ENCODE measurements at places on chromosomes 6 and 20. TPM values are rescaled to one million over a fixed set of nuclear protein-coding genes. Genes with fewer than 3 reads are reported as not detected.

DNA sequence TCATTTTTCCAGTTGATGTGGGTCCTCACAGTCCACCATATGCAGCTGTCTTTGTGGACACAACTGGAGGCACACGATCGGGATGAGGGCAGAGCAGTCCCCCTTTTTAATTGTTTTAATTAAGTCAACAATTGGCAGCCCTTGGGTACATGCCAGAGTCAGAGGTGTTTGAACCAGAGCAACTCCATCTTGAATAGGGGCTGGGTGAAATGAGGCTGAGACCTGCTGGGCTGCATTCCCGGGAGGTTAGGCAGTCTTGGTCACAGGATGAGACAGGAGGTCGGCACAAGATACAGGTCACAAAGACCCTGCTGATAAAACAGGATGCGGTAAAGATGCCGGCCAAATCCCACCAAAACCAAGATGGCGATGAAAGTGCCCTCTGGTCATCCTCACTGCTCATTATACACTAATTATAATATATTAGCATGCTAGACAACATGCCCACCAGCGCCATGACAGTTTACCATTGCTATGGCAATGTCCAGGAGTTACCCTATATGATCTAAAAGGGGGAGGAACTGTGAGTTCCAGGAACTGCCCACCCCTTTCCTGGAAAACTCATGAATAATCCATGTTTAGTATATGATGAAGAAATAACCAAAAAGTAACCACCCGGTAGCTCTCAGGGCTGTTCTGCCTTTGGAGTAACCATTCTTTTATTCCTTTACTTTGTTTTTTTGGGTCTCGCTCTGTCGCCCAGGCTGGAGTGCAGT lies 31.8 kb upstream of the BLCAP start:
- DNase-seq, result no peak

- no peak for DNase-seq
These were observed 1.9 kb downstream of the TRIB3 start for GRCh38 chr20:382291-383115.

- DNase-seq, result no peak
These were observed 103.6 kb downstream of the PAX1 start for GRCh38 chr20:21808863-21809664.

GRCh38 chr20:48771542-48771941 lies 56.3 kb downstream of the PREX1 start:
- DNase-seq, result no peak

DNA sequence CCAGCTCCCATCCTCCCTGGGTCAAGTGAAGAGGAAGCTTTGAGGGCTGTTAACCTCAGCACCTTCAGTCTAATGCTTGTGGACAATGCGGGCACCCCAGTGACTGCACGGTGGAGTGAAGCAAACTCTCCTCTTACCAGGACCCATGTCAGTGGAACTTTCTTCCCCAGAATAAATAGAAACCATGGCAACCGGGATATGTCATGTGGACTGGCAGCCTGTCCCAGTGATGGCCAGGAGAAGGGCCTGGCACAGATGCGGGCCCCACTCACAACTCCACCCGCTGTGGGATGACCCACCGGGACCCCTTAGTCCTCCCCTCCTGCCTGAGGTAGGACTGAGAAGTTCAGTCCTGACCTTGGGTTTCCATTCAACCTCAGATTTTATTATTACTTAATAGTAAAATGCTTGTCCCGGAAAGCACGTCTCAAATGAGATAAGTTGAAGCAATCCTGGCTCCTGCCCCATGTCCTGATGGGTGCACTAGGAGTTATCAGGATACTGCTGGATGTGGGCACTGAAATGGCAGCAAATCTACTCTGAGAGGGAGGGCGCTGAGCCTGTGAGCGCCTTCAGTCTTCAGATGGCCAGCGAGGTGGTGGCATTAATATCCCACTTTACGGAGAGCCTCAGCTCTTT lies 23.5 kb downstream of the TOX2 start:
- DNase-seq, result no peak

DNA sequence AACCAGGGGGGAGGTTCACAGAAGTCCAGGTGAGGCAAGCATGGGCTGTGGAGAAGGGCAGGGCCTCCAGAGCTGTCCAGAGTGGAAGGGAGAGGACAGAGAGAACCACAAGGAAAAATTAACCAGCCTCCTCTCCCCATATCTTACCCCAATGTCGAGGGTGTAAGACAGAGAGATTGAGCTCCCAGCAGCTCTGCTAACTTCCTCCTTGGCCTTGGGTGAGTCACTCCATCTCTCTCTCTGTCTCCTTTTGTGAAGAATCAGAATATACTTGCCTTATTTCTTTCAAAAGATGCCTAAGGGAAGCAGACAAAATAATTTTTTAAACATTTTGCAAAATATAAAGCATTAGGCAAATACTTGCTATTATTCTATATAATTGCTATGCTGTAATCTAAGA lies 58.3 kb upstream of the IYD start:
- DNase-seq, result no peak

SNRNP48 gene
- total RNA-seq, result 6.4 TPM

POU5F1 gene
- total RNA-seq, result 12.9 TPM

- DNase-seq, result no peak
These were observed 9.2 kb downstream of the SLCO4A1 start for GRCh38 chr20:62651285-62652021.

DNA sequence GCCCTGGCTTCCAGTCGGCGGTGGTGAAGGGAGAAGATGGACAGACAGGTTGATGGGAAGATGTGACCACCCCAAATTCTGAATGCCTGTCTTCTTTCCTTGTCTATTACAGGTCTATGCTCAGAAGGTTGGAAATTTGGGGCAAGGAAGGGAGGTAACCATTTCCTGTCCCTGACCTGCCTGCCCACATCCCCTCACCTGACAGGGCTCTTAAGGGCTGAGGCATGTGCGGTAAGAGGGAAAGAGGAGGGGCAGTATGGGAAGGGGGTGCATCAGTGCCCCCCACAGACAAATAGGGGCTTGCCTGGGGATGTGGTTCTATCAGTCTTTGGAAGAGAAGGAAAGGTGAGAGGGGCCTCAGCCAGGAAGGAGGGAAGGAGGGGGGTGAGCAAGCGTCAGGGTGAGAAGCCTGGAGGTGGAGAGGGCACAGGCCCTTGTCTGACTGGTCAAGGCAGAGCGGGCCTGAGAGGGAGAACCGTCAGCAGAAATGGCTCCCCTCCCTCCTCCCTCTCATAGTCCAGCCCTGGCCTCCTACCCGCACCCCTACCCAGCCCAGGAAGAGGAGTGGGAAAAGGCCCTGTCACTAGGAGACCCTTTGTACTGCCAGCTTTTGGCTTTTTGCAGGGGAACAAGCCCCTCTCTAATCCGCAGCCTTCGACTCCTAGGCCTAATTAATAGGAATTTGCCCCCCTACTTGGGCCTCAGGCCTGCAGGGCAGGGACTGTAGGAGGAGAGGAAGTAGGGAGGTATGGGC lies 104.4 kb upstream of the FOXP4 start:
- DNase-seq, result no peak

GRCh38 chr20:37896932-37897548 lies 5.9 kb upstream of the VSTM2L start:
- no peak for DNase-seq

ARFGEF3 gene
- 1.4 TPM for total RNA-seq

TFAP2C gene
- total RNA-seq, result 0.49 TPM

GRCh38 chr6:145823328-145823944 lies 8.8 kb upstream of the FBXO30 start:
- no peak for DNase-seq

DNA sequence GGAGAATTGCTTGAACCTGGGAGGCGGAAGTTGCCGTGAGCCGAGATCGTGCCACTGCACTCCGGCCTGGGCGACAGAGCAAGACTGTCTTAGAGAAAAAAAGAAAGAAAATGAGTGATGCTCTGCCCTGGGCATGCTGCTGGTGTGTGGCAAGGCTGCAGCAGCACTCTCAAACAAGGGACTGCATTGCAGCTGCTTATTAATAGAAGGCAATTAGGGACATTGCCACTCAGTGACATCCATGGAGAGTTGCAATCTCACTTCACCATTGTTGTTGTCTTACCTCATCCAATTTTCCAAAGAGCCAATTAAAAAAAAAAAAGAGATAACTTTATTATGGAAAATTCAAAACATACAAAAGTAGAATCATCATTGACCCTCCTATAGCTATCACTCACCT lies 131.1 kb downstream of the LRRC1 start:
- no peak for DNase-seq

DNA sequence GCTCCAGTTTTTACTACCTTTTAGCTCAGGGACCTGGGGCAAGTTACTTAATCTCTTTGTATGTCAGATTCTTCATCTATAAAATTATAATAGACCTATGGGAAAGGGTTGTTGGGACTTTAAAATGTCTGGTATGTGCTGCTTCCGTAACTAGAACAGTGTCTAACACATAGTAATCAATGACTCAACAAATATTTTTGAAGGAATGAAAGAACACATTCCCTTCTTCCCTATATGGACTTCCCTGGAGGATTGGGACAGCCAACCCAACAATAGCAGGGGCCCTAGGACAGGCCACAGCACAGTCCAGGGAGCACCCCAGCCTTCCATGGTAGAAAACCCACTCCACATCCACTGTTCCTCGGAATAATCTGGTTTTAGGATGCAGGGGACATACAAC lies 50.7 kb upstream of the TPD52L1 start:
- no peak for DNase-seq

PAX1 gene
- not detected for total RNA-seq

PFDN4 gene
- total RNA-seq, result 73.2 TPM

SLC2A10 gene
- 49.0 TPM for total RNA-seq

SLC17A1 gene
- not detected for total RNA-seq

CHD6 gene
- 44.6 TPM for total RNA-seq

DNA sequence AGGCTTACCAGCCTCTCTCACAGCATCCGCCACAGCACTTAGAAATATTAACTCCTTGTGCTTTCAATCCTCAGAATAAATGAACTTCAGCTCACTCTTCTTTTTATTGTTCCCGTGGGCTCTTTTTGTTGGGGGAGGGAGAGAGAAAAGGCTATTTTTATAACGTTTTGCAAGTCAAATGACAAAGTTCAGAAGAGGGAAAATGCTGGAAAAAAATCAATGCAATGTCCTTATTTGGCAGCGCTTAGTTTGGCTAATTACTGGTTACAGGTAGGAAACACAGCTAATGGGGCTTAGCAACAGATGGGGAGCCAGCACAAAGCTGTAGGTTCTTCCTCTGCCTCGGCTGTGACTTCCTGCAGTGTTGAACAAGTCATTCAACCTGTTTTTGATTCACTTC lies 1067.0 kb upstream of the MAP3K7 start:
- DNase-seq, result no peak

GRCh38 chr20:25136643-25137559 lies 55.0 kb upstream of the VSX1 start:
- peak; percentile 82 for DNase-seq

TSPO2 gene
- total RNA-seq, result not detected

TFAP2D gene
- total RNA-seq, result not detected

GRCh38 chr6:15378272-15378671 lies 132.4 kb downstream of the JARID2 start:
- DNase-seq, result no peak
